CD4-positive, alpha-beta T cell treated with Interleukin-4 for 1 hour (primary cell): ENCODE measurements at places on chromosomes 12 and 14.

DNA sequence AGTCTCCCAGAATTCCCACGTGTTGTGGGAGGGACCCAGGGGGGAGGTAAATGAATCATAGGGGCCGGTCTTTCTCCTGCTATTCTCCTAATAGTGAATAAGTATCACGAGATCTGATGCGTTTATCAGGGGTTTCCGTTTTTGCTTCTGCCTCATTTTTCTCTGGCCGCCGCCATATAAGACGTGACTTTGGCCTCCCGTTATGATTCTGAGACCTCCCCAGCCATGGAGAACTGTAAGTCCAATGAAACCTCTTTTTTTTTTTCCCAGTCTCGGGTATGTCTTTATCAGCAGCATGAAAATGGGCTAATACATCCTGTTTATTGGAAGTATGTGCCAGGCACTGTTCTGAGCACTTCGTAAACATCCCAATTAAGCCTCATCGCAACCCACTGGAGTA, 788 bp downstream of the KRT72 start:
- no peak for DNase-seq

DNA sequence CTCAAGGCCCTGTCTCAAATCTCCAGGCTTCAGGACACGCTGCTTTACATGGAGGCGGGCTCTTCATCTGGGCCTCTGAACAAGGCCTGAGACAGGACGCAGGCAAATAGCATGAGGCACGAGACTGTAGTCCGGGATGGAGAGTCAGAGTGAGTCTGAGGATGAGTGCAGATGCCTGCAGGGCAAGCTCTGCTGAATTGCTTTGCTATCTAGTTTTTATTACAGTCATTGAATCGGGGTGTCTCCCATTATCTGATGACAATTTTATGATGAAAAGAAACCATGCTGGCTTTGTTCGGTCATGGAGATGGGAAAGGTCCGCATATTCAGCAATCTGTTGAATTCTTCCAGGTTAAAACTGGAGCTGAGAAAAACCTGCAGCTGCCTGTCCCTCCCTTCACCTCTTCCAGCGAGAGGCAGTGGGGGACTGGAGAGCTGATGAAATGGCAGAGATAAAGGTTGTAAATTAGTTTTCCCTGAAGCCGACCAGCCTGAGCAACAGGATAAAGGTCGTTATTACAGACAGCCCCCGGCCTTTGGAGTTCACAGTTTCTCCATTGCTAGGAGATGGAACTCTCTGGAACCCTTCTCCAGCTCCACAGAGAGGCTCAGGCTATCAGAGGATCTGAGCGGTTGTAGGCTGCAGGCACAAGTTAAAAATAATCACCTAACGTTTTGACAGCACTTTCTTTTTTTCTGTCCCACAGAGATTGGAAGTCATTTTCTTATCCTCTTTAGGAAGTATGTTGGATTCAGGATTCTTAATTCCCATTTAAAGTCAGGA, 1.3 kb upstream of the ADGRD1 start:
- no peak for DNase-seq

DNA sequence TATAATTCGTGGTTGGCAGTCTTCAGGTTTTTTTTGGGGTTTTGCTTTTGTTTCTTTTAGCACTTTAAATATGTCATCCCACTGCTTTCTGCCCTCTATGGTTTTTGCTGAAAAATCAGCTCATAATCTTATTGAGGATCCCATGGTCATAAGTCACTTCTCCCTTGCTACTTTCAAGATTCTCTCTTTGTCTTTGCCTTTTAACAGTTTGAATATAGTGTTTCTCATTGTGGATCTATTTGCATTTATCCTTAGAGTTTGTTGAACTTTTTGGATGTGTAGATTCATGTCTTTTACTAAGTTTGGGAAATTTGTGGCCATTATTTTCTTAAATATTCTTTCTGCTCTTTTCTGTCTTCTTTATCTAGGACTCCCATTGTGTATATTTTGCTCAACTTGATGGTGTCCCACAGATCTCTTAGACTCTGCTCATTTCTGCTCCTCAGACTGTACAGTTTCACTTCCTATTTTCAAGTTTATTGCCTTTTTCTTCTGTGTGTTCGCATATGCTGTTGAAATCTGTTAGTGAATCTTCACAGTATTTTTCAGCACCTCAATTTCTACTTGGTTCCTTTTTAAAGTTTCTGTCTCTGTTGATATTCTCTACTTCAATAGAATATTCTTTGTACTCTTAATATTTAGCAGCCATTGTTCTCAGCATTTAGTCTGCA, 70.8 kb downstream of the WNK1 start:
- DNase-seq: no peak

DNA sequence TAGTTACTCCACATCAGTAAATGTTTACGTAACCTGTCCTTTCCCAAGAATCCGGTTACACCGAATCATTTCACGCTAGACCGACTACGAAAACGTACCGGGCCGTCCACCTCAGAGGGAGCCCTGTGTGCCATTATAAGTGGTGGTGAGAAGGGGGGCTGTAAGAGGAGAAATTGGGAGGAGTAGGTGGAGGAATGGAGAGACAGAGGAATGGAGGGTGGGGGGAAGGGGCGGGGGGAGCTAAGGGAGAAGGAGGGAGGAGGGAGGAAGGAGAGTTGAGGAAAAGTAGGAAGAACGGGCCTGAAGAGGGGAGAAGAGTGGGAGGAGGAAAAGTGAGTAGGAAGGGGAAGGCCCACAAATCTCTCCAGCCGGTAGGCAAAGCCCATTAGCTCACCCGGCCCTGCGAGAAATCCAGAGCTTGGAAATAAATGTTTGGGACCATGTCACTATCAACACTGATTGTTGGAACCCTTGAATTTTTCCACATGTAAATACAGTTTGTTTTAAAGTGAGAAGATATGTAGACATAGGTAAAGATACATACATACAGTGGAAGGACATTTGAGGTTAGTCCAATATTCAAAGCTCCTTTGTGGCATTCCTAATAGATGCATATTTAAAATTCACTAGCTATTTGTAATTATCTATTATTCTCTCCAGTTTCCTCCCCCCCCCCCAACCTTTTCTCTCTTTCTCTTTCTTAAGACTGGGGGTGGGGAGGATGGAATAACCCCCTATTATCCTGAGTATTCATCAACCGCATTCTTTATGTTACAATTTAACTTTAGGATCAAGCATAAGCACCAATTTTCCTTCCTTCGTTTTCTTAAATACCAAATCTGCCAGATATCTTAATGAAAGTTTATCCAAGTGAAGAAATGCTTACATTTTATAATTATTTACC, 2.1 kb upstream of the FOXG1 start:
- no peak for DNase-seq

DNA sequence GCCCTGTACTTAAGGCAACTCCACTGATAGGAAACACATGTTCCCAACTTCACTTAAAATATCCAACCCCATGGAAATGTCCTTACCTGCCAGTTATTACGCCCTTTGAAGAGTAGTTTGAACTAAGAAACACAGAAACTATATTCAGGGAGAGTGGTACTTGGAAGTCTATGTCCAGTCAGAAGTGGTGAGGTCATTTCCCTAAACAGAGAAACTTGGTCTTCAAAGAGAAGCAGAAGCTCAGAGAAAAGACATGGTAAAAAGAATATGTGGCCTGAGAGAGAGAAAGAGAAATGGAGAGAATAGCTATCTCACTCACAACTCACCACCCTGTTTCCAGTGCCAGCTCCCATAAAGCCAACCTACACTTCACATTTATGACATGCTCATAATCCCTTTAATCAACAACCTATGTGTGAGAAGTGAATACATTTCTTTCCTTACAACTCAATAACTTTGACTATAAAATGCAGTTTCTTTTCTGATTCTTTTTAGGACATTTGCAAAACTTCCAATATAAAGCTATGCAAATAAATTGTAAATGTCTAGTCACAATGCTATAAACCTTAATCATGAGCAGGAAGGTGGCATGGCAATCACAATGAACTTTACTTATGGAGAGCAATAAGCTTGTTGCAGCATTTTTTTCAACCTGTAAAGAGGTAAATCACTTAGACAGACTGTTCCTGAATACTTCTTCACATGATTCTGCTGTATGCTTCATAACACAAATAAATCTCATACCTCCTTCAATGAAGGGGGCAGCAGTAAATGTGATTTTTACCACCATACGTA, 67.1 kb downstream of the CPNE8 start:
- no peak for DNase-seq

- DNase-seq: no peak
These were observed 12.2 kb downstream of the FBXL14 start for GRCh38 chr12:1581973-1582708.

- DNase-seq: no peak
These were observed 4.8 kb upstream of the ZCCHC8 start for GRCh38 chr12:122505419-122506051.

- DNase-seq: no peak
These were observed 41.4 kb downstream of the BORCS5 start for GRCh38 chr12:12398026-12398859.

DNA sequence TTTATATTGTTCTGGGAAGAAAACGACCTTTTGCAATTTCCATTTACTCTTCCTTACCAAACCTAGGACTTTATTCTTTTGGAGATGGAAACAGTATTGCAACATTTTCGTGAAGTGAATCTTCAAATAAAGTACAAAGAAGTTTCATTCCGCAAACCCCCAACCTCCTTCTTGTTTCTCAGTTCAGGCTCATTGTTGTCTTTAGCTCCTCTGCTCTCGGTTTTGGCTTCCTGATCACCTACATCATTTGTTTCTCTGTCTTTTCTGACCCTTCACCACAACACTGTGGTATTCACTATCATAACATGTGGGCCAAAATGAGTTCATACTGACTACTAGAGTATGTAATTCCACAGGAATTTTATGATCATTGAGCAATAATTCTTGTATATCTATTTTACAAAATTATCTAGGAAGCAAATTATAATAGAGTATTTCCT, 266.8 kb downstream of the ADAMTS20 start:
- DNase-seq: no peak

- DNase-seq: no peak
These were observed 22.1 kb upstream of the CLEC14A start for GRCh38 chr14:38278035-38278434.

DNA sequence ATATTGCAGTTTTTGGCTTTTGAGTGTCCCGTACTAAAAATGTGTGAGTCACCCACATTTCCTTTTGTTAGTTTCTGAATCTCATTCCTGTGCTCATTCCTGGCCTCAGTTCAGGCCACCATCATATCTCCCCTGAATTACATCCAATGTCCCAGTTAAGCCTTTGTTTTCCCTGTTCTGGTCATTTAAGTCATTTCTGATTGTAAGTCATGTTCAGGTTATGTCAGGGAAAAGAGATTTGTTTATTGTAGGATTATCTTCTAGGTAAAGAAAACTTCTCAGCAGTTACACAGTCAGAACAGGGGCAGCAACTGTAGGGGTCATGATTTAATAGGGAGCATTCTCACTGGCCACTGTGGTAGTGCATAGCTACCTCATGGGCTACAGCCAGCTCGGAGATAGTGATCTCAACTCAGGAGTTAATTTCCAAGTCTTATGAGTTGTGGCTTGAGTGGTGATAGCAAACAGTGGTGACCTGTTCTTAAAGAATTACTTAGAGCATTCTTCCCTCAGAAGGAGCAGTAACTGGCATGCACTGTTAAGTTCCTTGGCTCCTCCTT, 6.7 kb downstream of the DDX47 start:
- no peak for DNase-seq

DNA sequence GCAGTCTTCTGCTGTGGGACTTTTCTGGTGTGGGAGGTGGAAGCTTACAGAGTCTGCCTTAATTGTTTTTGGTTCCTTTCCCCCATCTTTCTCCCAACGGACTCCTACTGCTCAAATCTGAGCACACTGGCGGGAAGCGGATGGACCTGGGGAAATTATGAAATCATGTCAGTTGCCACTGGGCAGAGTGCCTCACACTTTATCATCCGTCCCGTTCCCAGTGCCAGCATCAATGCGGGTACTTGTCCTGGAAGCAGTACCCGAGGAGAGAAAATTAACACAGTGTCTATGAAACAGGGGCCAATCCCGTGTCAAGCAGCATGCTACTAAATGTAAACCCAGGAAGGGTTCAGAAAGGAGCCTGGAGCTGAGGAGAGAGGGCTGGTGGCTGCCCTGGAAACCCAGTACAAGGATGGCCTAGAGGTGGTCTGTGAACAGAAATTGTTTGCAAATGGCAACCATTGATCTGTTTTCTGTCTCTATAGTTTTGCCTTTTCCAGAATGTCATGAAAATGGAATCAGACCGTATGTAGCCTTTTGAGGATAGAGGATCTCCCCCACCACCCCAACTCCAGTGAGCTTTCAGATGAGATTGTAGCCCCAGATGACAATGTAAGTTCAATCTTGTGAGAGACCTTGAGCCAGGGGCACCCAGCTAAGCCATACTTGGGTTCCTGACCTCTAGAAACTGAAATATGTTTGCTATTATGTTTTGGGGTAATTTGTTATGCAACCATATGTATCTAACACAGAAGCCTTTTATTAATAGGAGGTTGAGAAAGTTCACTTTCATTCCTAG, 908 bp upstream of the CDKL1 start:
- no peak for DNase-seq
